ENCODE measurements at places on chromosomes 3 and 15.
A peak's percentile ranks its signal among the peaks of the same experiment; 100 is the strongest.

GRCh38 chr3:23648326-23648995 lies 157.3 kb upstream of the UBE2E1 start:
- peak; percentile 40 for DNase-seq

DNA sequence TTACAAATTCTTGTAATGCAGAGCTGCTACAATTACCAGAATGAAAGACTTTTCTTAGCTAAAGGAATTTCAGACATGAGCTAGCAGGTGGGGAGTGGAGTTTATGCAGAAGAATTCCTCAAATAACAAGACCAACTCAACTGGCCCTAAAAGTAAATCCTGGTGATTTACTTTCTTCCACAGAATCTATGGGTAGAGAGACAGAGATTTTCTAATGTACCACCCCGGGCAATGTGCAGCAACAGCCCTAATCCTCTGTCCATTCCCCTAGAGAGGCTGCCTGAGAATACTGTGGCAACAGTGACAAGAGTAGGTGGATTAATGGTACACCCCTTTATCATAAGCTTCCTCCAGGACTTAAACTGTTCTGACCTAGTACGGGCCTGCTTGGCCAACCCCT lies 55.2 kb downstream of the AQR start:
- no peak for DNase-seq

DNA sequence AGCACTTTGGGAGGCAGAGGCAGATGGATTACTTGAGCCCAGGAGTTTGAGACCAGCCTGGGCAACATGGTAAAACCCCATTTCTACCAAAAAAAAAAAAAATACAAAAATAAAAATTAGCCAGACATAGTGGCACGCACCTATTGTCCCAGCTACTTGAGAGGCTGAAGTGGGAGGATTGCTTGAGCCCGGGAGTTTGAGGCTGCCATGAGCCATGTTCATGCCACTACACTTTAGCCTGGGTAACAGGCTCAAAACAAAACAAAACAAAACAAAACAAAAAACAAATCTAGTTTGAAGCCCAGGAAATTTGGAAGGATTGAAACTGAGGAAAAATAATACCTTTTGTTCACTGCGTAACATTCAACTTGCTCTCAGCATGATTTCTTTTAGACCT lies 16.6 kb downstream of the TMOD3 start:
- DNase-seq = no peak

- no peak for DNase-seq
Measured at GRCh38 chr3:15501126-15501525, 20.4 kb downstream of the COLQ start.

- DNase-seq = no peak
Measured at GRCh38 chr15:76987896-76988860, 6.7 kb upstream of the PSTPIP1 start.

- no peak for DNase-seq
Measured at GRCh38 chr3:71051893-71052687, 531.4 kb downstream of the FOXP1 start.

GRCh38 chr3:194489736-194490612 lies 3.2 kb upstream of the ATP13A3 start:
- DNase-seq = peak; percentile 68

DNA sequence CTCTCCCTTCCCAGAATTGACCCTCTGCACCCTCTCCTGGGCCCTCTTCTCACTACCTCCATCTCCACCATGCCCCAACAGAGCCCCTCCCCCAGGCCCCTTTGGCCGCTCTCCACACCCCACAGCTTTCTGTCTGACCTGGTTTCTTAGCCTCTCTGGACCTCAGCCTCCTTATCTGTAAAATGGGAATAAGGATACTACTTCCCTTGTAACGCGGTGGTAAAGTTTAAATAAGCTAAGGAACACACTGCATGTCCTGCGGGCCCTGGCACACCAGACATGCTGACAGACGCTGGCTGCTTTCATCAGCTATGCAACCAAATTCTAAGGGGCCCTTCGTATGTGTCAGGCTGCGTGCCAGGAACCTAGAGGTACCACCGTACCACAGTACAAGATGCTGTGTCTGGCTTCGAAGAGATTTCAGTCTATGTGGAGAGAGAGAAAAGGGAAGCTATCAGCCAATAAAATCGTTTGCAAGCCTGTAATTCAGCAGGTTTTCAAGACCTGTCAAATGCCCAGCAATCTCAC lies 777 bp upstream of the SLC51A start:
- DNase-seq = no peak

DNA sequence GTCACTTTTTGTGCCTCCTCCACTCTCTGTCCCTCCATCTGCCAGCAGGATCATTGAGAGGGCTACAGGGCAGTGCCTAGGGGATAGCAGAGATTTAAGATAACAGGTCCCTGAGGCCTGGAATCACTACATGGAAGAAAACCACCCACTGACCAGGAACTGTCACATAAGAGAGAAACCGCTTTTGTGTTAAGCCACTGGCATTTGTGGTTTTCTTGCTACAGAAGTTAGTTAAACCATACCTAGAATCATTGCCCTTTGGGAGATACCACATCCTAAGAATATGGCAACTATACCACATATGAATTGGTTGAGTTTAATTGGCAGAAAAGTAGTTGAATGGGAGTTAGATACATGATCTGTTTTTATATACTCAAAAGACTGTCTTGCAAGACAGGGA lies 112.8 kb upstream of the LPP start:
- no peak for DNase-seq

GRCh38 chr3:11035757-11036505 lies 43.4 kb downstream of the SLC6A1 start:
- DNase-seq = no peak

GRCh38 chr3:27216295-27216855 lies 152.8 kb downstream of the NEK10 start:
- no peak for DNase-seq

- DNase-seq = no peak
Measured at GRCh38 chr3:122443090-122443489, 27.2 kb upstream of the WDR5B start.

GRCh38 chr3:50587373-50587772 lies 18.1 kb downstream of the HEMK1 start:
- DNase-seq = no peak

DNA sequence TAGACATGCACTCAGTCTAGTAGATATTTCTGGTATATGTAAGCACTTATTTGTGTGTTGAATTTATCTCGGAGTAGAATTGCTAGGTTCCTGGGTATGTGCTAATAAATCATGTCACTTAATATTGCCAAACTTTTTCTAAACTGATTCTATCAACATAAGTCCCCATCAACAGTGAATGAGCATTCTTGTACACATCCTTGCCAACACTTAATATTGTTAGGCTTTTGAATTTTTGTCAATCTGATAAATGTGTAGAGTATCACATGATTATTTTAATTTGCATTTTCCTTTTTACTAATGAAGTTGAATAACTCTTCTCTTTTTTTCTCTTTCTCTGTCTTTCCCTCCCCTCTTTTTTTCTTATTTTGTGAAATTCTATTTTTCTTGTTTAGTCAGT lies 33.3 kb upstream of the CEMIP start:
- DNase-seq = no peak

DNA sequence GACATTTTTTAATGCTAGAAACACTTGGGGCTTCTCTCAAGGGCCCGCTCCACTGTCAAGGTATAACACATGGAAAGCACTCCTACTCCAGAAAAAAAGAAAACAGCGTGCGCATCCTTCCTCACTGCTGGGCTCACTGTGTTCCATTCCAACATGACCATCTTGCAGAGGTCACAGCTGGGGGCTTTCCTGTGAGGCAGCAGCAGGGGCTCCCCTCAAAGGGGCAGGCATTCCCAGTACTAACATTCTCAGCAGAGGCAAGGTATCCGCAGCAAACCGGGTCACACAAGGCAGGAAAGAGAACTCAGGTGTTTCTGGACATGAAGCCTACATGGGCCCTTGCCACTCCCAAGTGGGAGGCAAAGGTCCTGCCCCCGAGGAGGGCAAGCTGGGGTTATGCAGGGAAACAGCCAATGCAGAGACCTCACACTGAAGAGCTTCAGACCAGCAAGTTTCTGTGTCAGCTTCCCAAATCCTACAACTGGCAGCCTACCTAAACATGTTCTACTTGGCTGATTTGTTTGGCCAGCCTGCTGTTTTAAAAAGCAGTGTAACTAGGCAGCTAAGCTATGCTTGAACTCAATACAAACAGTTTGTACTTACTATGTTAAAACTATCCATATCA lies 6.4 kb downstream of the BDH1 start:
- DNase-seq = no peak

DNA sequence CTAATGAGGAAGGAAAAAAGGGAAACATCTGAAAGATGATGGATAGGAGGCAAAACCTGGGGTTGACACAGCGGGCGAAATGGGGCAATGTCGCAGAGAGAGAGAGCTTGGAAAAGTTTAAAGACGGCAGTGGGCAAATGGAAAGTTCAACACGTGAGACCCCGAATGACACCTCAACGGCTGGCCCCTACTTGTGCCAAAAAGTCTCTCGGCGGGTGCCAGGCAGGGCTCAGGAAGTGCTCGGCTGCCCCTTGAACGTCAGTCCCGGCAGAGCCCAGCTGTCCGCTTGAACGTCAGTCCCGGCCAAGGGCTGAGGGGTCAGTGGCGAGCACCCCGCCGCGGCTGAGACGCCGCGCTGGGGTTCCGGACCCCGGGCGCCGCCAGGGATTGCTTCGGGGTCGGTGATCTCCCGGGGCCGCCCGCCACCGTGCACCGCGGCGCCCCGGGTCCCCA lies 658 bp downstream of the EOGT start:
- peak; percentile 34 for DNase-seq

GRCh38 chr3:59502806-59503205 lies 453.0 kb upstream of the CFAP20DC start:
- peak; percentile 94 for DNase-seq

DNA sequence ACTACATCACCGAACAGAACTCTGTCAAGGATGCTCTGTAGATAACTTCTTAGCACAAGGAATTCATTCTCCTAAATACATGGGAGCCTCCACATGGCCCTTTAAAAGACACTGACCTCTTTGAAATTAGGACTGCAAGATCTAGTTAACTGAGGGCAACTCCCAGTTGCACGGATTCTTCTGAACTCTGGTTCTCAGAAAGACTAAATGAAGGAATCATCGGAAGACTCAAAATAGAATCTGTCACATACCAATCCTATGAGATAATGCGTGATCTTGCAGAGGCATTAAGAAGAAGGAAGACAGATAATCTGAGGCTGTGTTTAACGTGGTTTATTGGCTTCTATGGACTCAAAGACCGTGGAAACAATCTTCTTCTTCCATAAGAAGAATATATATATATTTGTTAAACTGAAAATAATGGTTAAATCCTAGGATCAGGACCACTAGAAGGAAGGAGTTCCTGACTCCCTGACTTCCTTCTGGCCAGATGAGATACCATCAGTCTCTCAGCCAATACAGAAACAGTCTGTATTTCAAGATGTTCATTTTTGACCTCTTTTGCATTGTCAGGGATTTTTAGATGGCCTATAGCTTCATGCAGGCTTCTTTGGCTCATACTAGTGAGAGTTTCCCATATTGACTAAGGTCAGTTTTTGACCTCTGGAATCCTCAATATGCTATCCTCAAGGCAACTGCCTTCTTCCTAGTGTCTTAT lies 33.9 kb upstream of the TBC1D23 start:
- DNase-seq = peak; percentile 89

GRCh38 chr3:183254487-183255347 lies 1.7 kb downstream of the B3GNT5 start:
- DNase-seq = peak; percentile 19
